ENCODE measurements at places on chromosomes 13 and 19.

- no peak for DNase-seq
These were observed 4.9 kb upstream of the TFDP1 start for GRCh38 chr13:113579686-113580085.

DNA sequence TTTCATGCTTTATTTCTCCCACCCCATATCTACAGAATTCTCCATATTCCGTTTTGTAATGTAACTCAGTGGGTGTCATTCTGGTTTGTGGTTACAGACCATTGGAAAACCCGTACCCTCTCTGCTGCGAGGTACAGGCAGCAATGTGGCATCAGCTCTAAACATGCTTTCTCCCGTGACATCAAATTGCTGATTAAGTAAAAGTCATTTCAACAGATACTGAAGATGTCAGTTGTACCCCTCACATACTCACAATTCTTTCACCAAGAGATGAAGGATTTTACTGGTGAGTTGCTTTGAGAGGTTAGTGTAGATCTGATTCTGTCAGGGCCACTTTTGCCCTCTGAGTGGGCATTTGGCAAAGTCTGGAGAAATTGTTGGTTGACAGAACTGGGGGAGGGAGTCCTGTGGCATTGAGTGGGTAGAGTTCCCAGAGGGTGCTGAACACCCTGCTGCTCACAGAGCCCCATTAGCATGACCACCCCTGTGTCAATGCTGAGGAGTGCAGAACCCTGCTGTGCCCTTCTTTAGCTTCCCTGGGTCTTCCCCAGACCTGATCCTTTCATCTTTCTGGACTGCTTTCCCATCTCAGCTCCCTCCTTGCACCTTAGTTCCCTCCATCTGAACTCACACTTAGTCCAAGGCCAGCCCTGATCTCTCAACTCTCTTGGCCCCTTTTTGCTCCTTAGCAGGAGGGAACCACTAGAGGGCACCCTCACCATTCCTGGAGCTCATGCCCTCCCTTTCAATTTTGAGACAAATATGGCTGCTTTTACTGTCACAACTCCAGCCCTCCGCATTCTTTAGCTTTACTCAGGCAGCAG, 39.9 kb upstream of the CEACAM8 start:
- DNase-seq = peak; percentile 9

- DNase-seq = no peak
These were observed 389.2 kb downstream of the ITGBL1 start for GRCh38 chr13:101841698-101842097.

DNA sequence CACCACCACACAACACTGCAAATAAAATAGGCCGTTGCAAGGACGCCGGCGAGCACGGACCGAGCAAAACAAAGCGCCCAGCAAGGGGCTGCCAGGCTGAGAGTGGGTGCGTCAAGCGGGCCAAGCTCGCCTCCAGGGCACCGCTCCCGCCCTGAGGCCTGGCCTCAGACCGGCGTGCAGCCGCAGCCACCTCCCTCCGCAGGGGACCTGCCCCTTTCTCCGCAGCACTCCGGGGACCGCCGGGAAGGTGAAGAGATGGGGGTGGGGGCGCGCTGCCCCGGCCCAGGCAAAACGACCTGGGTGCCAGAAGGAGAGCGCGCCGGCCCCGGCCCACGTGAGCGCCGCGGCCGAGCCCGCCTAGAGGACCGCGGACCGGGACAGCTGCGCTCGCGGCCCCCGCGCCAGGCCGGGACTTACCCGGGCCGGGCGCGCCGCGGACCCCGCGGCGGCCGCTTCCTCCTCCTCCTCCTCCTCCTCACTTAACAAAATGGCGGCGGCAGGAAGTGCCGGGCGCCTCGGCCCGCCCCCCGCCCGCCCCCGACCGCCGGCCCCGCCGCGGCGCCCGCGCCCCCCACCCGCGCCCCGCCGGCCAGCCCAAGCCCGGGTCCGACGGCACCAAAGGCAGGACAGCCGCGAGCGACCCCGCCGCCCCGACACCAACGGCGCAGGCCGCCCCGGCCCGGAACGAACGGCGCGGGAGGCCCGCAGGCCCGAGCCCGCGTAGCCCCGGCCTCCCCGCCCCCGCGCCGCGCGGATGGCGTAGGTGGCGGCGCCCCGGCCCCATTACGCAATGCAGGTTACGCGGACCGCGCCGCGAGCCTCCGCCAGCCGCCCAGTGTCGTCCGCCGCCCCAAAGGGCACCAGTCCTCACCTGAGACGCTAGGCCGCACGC, 674 bp downstream of the BRD4 start:
- peak; percentile 80 for DNase-seq

DNA sequence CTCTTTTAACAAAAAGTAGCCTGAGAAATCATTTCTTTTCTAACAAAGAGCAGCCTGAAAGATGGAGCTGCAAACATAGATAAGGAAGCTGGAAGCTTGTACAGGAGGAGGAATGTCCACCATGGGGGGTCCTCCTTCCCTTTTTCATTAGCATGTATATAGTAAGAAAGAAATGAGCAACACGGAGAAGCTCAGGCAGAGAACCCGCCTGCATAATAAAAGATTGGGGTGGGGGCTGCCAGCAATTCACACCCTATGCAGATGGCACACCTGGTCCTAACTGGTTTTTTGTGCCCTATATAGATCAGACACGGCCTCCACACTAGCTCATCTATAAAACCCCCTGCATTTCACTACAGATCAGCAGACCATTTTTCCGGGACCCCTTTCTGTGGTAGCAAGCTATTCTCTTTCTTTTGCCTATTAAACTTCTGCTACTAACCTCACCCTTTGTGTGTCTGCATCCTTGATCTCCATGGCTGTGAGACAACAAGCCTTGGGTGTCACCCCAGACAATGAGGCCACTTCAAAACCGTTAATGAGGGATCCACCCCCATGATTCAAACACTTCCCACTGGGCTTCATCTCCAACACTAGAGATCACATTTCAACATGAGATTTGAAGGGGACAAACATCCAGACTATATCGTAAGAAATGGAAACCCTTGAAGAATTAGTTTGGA, 167.5 kb upstream of the FREM2 start:
- DNase-seq = no peak

GRCh38 chr13:113976711-113977684, 3.1 kb upstream of the C13orf46 start:
- DNase-seq = no peak

DNA sequence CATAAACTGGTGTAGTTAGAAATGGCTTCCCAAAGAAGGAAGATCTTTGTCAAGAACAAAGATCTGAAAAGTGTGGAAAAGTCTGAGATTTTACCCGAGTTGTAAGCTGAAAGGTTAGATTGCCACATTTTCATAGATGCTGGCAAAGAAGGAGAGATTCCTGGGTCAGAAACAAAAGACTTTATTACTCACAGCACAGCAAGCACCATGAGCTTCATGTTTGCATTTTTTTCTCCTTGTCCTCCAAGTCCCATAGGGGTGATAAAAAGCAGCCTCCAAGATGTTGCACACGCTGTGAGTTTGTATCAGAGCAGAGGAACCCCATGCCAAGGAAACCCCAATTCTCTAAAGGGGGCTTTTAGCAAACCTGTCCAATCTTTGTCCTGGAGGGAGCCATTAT, 29.3 kb downstream of the MZT1 start:
- no peak for DNase-seq

GRCh38 chr19:48340995-48341394, 15.6 kb downstream of the EMP3 start:
- DNase-seq = no peak

DNA sequence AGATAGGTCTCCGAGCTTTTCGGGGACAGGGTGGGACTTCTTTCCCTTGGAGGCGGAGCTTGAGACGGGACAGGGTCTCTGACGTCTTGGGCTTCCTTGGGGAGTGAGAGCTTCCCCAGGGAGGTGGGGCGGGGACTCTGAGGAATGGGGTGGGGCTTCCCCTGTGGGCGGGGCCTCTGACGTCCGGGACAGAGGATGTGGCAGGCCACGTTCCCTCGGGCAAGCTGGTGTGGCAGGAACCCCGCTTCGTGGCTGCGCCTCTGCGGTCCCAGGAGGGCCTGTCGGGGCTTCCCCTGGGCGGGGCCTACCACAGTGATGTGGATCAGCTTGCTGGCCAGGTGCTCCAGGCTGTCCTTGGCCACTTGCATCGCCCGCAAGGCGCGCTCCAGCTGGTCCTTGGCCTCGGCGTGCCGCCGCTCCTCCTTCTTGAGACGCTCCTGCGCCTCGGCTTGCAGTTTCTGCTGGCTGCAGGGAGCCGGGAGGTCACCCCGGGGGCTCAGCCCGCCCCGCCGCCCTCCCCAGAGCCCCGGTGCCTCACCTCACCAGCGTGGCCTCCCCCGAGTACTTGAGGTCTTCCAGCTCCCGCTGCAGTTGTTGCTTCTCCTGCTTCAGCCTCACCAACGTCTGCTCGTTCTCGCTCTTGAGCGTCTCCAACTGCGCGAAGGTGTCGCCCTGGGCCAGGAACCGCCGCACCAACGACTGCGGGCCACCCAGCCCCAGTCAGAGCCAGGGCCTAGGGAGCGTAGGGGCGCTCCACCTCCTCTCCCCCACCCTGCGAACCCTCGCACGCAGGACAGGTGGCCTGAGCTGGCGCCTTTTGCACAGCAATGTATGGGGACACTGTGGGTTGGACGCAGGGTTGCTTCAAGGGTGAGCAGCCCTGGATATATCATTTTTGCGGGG, 3.3 kb upstream of the RGL3 start:
- DNase-seq = peak; percentile 88

DNA sequence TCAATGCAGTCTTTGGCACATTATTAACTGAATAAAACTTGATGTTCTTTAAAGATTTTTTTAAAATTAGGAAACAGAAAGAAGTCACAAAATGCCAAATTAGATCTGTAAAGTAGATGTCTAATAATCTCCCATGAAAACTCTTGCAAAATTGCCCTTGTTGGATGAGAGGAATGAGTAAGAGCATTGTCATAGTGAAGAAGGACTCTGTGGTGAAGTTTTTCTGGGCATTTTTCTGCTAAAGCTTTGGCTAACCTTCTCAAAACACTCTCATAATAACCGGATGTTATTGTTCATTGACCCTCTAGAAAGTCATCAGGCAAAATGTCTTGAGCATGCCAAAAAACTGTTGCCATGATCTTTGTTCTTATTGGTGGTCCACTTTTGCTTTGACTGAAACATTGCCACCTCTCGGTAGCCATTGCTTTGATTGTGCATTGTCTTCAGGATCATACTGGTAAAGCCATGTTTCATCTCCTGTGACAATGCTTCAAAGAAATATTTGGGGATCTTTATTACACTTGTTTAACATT, 549.3 kb downstream of the LIG4 start:
- DNase-seq = no peak

- no peak for DNase-seq
These were observed 64.8 kb downstream of the ARHGAP35 start for GRCh38 chr19:46925548-46925950.

GRCh38 chr19:8233370-8233769, 24.2 kb downstream of the CERS4 start:
- no peak for DNase-seq

DNA sequence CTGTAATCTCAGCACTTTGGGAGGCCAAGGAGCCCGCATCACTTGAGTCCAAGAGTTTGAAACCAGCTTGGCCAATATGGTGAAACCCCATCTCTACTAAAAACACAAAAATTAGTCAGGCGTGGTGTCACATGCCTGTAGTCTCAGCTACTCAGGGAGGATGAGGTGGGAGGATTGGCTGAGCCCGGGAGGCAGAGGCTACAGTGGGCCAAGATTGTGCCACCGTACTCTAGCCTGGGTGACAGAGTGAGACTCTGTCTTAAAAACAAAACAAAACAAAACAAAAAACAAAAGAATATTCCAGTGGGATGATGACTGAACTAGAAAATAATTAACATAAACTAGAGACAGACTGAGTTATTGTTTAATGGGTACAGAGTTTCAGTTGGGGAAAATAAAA, 81.7 kb upstream of the ABCC4 start:
- DNase-seq = no peak

- DNase-seq = no peak
These were observed 531.3 kb downstream of the RFC3 start for GRCh38 chr13:34349091-34349722.

DNA sequence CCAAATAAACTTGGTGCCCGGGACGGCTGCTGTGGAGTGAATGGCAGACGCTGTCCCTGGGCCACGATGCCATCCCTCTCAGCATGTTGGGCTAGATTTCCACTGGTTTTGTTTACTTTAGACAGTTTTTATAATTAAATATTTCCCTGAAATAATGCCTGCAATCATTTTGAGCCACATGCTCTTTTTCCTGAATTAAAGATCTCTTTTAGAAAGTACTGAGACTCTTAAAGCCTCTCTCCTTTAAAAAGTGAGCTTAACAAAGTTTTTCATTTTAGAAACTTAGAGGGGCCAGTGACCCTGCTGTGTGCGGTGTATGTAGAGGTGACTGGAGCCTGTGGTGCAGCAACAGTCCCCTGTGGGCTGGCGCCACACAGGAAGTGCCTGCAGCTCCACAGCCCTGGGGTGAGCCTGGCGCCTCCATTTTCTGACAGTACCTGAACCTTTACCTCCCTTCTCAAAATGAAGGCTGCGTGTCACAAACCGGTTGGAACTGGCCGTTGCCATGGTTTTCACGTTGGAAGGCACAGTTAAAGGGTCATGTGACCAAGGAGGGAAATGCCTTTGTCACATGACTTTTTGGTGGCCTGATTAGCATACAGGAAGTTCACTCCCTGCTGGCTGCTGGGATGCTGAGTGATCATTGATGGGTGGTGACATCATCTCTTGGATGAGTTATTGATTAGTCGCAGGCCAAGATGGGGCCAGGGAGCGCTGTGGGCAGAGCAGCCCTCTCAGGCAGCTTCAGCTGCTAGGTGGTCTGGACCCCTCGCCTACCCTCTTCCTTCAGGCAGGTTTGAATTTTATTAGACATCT, 26.3 kb downstream of the TSSK6 start:
- DNase-seq = peak; percentile 75

- DNase-seq = no peak
These were observed 18.4 kb downstream of the NFIX start for GRCh38 chr19:13013649-13014048.

- DNase-seq = no peak
These were observed 3.2 kb downstream of the CCDC122 start for GRCh38 chr13:43876366-43876765.

- no peak for DNase-seq
These were observed 423.5 kb upstream of the ATXN8OS start for GRCh38 chr13:69683921-69684686.

GRCh38 chr19:28221736-28222135, 991.2 kb downstream of the UQCRFS1 start:
- no peak for DNase-seq

DNA sequence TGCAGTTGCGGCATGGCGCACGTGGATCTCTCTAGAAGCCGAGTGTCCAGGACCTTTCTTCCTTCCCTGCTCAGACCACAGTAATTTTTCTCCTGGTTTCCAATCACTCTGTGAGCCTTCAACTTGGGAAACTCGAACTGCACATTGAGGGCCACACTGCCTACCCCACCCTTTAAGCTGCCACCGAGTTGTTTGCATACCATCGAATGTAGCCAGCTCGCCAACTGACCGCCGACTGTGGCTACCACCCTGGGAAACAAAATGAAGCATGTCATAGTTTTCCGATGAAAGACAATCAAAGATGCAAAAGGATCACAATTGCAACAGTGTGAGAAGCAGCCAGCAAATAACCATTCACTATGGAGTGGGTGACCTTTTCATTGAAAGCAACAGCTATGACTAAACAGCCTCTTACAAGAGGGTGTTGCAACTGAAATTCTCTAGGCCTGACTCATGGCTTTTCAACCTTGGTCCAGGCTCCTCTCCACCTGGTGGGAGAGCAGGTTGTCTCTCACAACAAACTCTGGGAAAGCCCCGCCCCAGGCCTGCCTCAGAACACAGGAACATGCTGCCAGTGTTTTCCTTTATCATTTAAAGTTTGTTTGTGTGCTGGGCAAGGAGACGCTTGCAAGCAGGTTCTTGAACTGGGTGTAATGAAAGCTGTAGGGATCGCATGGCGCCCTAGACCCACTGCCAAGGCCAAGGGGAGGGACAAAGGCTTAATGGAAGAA, 141.7 kb upstream of the SERP2 start:
- DNase-seq = no peak
